Tongue (tissue), 3 donors: ENCODE measurements at places on chromosomes 4 and X. TPM values are rescaled to one million over a fixed set of nuclear protein-coding genes. Genes with fewer than 3 reads are reported as not detected.

GRCh38 chr4:66328803-66329574, 658.7 kb upstream of the EPHA5 start:
- no peak for DNase-seq

DNA sequence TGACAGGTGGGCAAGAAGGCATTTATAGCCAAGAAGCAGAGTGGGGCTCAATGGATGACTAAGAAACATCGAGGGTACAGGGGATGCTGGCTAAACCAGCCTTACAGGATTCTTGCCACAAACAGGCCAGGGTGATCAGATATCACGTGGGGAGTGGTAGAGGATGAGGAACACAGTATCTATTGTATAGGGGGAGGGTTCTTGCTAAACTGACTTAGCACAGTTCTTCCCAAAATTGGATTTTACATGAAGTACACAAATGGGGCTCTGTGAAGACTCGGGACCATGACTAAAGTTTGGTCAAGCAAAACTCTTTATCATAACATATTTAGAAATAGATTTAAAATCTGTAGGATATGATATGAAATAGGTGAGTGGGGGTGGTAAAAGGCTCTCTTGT, 144.0 kb upstream of the ATOH1 start:
- DNase-seq, result no peak

DNA sequence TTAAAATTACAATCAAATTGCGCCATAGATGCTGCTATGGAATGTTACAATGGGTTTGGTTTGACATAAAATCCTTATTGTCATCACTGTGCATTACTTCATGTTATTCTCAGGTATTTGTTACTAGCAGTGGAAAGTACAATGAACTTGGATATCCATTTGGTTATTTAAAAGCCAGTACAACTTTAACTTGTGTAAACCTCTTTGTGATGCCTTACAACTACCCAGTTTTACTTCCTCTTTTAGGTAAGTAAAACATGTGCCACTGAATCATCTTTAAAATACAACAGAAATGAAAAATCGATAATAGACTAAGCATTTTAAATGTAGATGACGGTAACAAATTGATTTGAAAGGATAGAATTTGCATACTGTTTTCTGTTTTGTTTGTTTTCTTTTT, 35.6 kb downstream of the INTS6L start:
- DNase-seq, result no peak

GRCh38 chr4:114941503-114941902, 171.9 kb downstream of the NDST4 start:
- no peak for DNase-seq

GRCh38 chr4:84407554-84408407, 91.3 kb downstream of the NKX6-1 start:
- no peak for DNase-seq

GRCh38 chr4:123616951-123617461, 220.4 kb downstream of the SPRY1 start:
- DNase-seq, result peak; percentile 93

GRCh38 chrX:53072418-53073114, 9.6 kb upstream of the TSPYL2 start:
- DNase-seq, result no peak

- no peak for DNase-seq
Observed at GRCh38 chrX:38626296-38626695, 65.0 kb downstream of the TSPAN7 start.

DNA sequence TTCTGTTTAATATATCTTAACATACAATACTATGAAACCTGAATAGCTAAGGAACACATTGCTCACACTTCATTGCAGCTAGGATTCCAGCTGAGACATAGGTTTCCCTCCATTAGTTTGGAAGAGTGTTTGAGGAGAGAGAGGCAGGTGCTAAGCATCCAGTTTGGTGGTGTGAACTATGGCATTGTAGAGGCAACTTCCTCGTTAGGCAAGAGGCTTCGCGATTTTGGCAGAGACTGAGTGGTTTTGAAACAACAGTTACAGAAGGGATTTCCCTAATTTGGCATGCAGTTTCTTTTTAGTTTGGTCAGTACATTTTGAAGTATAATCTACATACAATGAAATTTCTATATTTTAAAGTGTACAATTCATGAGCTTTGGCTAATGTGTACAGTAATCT, 117.1 kb upstream of the BMP3 start:
- no peak for DNase-seq

- DNase-seq, result no peak
Observed at GRCh38 chr4:18754180-18754579, 732.6 kb upstream of the LCORL start.

DNA sequence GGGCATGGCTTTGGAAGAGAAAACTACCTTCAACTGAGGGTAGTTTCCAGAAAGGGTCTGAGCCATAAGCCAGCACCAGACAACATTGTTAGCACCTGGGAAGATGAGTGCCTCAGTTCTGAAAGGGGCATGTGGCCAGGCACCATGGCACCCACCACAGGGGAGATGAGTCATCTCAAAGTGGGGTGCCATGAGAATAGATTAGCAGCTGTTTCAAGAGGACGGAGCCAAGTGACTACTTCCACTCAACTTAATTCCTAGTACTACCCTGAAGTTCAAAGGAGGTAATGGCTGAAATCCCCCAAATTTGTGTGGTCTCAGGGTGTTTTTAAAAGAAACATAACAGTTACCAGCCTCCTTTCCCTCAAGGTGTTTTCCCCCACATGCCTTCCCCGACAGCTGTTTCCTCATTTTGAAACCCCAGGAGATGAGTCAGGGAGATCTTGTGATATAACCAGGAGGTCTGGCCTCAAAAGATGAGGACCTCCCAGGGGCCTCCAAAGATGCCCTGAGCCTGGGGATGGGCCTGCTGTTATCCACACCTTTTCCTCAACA, 27.8 kb upstream of the FTHL17 start:
- no peak for DNase-seq

- DNase-seq, result no peak
Observed at GRCh38 chrX:28158019-28158777, 176.9 kb upstream of the DCAF8L1 start.

DNA sequence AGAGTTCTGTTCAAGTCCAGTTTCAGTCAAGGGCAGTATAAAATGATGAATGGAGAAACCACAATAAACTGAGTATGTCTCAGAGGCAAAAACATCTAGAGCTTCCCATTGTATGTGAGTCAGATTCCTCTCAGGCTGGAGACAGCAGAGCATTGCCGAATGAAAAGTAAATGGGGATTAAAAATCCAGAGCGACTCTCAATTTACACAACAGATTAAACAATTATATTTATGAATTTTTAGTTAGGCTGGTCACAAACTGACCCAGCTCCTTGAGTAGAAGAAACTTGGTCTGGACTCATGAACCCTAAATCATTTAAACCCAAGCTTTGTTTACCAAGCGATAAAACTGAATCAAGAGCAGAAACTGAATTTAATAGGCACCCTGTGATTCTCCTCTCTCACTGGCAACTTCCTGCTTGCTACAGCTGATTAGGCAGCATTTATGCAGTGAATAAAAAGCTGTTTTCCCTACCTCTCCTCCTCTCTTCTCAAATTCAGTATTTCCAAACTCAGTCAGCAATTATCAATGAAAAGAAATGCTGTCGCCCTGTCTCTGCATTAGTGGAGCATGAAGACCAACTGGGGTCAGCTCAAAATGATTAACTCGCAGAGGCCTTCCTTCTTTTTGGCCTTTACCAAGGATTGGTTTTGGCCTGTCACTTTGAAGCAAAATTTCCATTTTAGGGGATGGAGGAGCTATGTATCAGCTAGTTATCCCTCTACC, 568.0 kb downstream of the PDHA2 start:
- no peak for DNase-seq

DNA sequence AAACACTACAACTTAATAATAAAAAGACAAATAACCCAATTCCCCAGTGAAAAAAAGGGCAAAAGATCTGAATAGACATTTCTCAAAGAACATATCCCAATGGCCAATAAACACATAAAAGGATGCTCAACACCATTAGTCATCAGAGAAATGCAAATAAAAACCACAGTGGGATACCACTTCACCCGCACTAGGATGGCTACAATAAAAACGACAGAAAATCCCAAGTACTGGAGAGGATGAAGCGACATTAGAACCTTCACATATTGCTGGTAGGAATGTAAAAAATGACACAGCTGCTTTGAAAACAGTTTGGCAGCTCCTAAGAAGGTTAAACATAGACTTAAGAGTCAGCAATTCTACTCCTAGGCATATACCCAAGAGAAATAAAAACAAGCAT, 140.6 kb upstream of the ARX start:
- DNase-seq, result no peak

GRCh38 chr4:2870082-2870481, 26.4 kb downstream of the ADD1 start:
- no peak for DNase-seq

DNA sequence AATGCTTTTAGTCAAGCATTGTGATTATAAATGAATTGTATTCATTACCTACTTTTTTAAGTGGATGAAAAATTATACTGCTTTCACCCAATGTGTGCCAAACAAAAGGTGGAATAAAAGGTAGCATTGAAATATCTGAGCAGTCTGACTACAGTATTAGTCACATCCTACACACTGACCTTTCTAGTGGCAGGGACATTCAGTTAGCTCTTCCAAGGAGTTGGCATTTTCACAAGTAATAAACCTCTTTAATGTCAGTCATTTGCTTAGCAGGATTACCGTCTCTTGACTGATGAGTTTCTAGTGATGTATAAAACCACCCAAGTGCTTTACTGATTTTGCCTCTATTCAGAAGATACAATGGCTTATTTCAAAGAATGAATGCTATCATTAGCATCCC, 687.9 kb downstream of the ARAP2 start:
- no peak for DNase-seq

DNA sequence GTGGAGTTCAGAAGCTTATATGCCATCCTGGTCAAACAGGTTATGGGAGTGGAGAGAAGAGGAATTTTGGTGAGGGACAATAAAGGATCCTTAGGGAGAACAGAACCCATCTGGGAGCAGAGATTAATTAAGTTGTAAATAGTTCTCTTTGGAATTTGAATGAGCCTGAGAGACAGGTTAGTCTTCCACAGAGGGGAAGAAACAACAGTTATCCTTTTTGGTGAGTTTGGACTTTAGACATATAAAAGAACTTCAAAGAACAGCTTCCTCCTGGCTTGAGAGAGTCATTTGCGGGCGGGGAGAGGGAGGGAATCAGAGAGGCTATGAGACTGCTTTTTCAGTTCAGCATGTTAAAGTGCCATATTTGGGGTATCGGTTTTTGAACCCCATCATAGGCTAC, 793.3 kb upstream of the MAGEB2 start:
- no peak for DNase-seq

DNA sequence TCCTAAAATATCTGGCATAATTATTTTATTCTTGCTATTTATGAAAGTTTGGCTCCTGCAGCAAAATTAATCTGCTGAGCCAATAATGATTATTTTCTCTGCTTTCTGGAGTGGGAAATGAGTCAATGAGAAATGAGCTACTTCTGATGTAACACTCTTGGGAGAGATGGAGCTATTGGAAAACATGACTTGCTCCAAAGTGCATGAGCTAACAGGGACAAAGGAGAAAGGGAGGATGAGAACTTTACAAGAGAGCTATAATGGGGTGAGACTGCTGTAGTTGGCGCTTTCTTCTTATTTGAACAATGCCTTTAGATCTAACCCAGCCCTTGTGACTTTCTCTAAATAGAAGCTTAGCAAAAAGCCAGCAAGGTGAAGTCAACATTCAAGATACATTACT, 615.1 kb downstream of the ANKRD50 start:
- DNase-seq, result no peak

- DNase-seq, result no peak
Observed at GRCh38 chr4:179605196-179605595, 2163.0 kb upstream of the AGA start.

DNA sequence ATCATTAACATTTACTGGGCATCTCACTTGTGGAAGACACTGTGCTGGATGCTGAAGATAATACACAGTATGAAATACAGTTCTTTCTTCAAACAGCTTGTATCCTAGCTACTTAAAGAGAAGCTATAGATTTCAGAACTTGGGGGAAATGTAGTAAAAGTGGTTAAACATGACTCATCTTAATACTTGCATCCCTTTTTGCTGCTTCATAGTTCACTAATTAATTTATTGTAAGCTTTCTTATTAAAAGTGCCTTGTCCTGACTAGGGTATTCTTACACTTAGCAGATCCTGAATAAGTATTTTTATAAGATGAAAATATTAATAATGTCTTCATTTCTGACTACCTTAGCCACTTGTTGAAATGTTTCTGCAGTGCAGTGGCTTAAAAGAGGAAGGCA, 132.8 kb upstream of the STIM2 start:
- DNase-seq, result no peak

GRCh38 chr4:122412547-122412946, 33.7 kb downstream of the ADAD1 start:
- DNase-seq, result no peak

- DNase-seq, result no peak
Observed at GRCh38 chrX:150574559-150575418, 6.4 kb downstream of the MTM1 start.

GRCh38 chrX:40058719-40059118, 39.0 kb downstream of the BCOR start:
- DNase-seq, result peak; percentile 27

GRCh38 chrX:48083212-48083611, 11.8 kb upstream of the ZNF630 start:
- DNase-seq, result peak; percentile 65

- DNase-seq, result no peak
Observed at GRCh38 chrX:9662148-9662547, 103.5 kb downstream of the GPR143 start.

GRCh38 chrX:49879656-49880277, 483 bp downstream of the USP27X start:
- no peak for DNase-seq

Gene FREM3
- total RNA-seq, result not detected

Gene CT45A5
- not detected for total RNA-seq

Gene ZNF157
- 0.92 TPM for total RNA-seq

Gene CFAP47
- total RNA-seq, result 0.10 TPM

Gene FTSJ1
- total RNA-seq, result 22.8 TPM

Gene FGFBP2
- 1.9 TPM for total RNA-seq
